Chondrocyte (in vitro differentiated cells): ENCODE measurements at places on chromosomes 16 and 17. TPM values are rescaled to one million over a fixed set of nuclear protein-coding genes. Genes with fewer than 3 reads are reported as not detected.

C16orf89 gene
- total RNA-seq = not detected in 3 replicates

CLDN7 gene
- 0.42 to 0.54 TPM (median 0.46 TPM) in 3 replicates for total RNA-seq

GRCh38 chr17:33342025-33342424 lies 48.9 kb upstream of the ASIC2 start:
- no peak for DNase-seq

DNA sequence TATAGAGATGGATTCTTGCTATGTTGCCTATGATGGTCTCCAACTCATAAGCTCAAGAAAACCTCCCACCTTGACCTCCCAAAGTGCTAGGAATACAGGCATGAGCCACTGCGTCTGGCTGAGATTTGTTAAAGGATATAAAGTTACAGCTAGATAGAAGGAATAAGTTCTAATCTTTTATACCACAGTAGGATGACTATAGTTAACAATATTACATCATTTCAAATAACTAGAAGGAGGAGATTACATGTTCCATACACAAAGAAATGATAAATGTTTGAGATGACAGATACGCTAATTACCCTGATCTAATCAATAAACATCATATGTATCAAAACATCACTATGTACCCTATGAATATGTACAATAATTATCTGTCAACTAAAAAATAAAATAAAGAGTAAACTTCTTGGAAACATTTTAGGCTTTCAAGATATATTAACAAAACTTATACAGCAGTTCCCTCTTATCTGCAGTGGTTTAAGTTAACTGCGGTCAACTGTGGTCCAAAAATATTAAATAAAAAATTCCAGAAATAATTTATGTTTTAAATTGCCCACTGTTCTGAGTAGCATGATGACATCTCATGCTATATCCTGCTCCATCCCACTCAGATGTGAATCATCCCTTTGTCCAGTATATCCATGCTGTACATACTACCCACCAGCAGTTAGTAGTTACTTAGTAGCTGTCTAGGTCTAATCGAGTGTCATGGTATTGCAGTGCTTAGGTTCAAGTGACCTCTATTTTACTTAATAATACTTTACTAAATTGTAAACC lies 129.2 kb upstream of the NACA2 start:
- DNase-seq = no peak

GRCh38 chr16:10870808-10871156 lies 6.2 kb upstream of the CIITA start:
- DNase-seq = no peak

DNA sequence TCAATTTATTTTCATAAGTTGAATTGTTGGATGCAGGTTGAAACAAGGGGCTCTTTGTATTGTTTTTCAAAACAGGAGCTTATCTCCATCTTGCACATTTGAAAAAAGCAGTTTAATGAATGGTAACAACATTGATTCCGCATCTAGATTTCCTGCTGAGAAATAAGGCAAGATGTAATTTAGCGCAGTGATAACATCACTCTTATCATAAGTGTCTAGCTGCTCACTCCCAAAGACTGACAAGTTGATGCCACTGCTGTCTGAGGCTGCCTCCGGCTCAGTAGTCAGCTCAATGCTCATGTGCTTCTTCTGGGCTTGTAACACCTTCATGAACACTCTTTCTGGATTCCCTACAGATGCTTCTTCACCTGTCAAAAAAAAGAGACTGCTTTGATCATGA lies 92.4 kb downstream of the KPNA2 start:
- no peak for DNase-seq

GRCh38 chr16:56450275-56450985 lies 702 bp downstream of the NUDT21 start:
- no peak for DNase-seq

- DNase-seq = no peak
Observed at GRCh38 chr17:4249452-4250029, 14.2 kb downstream of the ANKFY1 start.

- no peak for DNase-seq
Observed at GRCh38 chr16:70529051-70529777, 5.6 kb downstream of the SF3B3 start.

GRCh38 chr16:56115817-56116576 lies 75.3 kb upstream of the GNAO1 start:
- no peak for DNase-seq

GRCh38 chr16:82061861-82062525 lies 26.9 kb downstream of the HSD17B2 start:
- DNase-seq = no peak

DNA sequence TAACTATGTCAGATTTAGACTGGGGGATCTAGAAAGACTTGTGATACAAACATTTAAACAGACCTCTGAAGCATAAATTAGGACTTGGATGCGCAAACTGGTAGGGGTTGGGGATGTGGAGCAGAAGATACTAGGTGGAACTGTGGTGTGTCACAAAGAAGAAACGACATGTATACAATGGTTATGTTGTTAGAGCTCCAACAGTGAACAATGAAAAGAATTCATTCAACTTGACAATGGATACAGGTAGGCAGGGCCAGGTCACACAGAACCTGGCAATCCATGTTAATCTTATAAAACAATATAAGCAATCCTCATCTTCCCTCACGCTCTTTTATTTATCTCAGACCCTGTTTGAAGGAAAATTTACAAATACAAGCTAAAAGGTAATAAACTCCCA lies 102.0 kb downstream of the CDC27 start:
- no peak for DNase-seq

GRCh38 chr16:86431540-86431939 lies 78.8 kb upstream of the FOXF1 start:
- no peak for DNase-seq

DNA sequence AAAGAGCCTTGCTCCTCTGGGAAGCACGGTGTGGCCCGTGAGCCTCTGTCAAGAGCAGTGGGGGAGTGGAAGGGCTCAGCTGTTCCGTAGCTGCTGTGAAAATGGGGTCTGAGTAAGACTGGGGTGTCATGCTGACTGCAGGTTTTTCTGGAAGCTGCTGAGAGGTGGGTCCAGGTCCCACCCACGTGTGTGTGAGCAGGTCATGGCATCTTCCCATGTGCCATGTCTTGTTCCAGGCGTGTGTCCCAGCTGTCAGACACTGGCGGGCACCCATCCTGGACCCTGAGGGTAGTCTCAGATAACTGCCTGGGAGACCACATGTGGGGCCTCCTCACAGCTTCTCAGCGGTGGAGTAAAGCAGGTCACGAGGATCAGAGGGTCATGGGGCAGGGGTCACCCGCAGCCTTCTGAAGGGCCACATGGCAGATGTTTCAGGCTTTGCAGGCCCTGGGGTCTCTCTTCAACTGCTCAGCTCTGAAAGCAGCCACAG lies 92.9 kb downstream of the NPIPB11 start:
- DNase-seq = no peak
